ENCODE measurements at places on chromosomes 5 and 9.

DNA sequence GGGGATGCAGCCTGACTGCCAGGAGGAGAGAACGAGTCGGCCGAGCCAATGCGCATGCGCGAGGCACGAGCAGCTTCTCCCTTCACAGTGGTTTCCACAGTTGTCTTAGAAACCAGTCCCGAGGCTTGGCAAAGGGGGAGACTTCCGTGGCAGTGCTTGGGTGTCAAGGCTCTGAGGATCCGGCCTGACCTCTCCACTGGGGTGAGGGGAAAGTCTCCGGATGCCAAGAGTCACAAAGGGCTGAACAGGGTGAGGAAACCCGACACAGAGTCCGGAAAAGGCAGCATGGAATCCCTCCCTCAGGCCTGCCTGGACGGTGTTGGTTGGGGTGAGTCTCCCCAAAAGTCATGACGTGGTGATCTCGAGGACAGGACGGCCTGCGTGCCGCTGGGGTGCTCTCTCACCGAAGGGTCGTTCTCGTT, 475.5 kb downstream of the SPATA31A7 start:
- DNase-seq, result no peak

GRCh38 chr5:116090302-116090701, 5.5 kb downstream of the COMMD10 start:
- no peak for DNase-seq

GRCh38 chr9:109939698-109940342, 159.8 kb downstream of the PALM2AKAP2 start:
- DNase-seq, result no peak

DNA sequence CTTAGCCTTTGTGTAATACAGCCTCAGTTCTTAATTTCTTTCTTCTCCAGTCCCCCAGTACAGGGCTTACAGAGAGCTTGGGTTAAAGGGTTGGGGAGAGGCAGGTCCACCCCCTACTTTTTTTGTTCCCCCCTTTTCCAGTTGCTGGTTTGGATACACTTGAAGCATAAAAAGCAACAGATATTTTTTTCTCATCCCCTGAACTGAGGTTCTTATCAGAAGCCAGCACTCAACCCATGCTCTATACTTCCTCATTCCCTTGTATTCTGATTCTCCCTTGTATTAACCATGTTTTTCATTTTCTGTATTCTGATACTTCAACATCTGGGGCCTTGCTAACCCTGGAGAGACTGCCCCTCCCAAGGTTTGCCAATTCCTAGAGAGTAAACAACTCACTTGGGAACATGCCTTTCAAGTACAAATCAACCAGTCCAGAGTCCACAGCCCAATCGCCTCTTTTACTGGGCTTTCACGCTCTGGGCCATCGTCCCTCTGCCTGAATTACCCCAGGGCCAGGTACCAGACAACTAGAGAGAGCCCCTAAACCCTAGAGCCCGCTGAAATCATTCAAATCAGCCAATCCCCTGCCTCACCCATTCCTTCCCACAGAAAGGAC, 333.4 kb upstream of the PUM3 start:
- no peak for DNase-seq

- no peak for DNase-seq
Observed at GRCh38 chr9:13143281-13143680, 136.2 kb downstream of the MPDZ start.

GRCh38 chr9:120925535-120926396, 830 bp downstream of the TRAF1 start:
- DNase-seq, result no peak

- DNase-seq, result peak; percentile 14
Observed at GRCh38 chr5:126234563-126235195, 188.5 kb upstream of the GRAMD2B start.

GRCh38 chr5:172078726-172079345, 72.4 kb upstream of the FBXW11 start:
- DNase-seq, result peak; percentile 53

Data from G401 (cell line).